ENCODE measurements at places on chromosomes 3 and 15.

DNA sequence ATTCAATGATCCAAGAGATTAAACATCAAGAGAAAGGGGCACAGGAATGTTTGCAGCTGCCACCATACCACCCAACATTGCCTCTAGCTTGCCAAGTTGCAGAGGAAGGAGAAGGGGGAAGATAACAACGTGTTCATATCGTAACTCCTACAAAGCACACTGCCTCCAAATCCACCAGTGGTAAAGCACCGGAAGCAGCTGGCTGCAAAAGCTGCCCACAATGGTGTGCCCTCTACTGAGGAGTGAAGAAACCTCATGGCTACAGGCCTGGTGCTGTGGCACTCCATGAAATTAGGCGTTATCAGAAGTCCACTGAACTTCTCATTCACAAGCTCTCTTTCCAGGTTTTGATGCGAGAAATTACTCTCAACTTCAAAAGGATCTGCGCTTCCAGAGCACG, 263.9 kb upstream of the STT3B start:
- DNase-seq, result peak; percentile 94

DNA sequence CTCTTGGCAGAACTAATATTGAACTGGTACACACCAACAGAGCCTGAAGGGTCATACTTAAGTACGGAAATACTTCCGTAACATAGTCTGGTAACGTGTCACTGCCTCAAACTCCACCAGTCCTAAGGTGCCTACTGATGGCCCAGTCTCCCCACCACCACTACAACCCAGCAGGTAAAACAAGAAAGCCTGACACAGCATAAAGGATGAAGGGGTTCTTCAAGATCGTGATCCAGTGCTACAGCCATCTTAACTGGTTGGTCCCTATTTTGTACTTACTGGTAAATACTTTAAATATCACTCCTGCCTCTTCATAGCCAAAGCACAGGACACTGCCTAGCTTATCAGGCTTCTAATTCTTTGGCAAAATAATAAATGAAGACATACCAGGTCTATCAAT, 46.5 kb downstream of the PEAK1 start:
- DNase-seq, result no peak

GRCh38 chr15:95174301-95175259, 943.2 kb downstream of the MCTP2 start:
- no peak for DNase-seq

GRCh38 chr3:130973406-130973805, 53.2 kb downstream of the ASTE1 start:
- DNase-seq, result no peak

GRCh38 chr3:85050821-85051220, 92.0 kb downstream of the CADM2 start:
- no peak for DNase-seq

- peak; percentile 31 for DNase-seq
Observed at GRCh38 chr15:81029414-81030300, 28.9 kb downstream of the TLNRD1 start.

GRCh38 chr3:56800130-56800831, 1.5 kb downstream of the ARHGEF3 start:
- DNase-seq, result no peak

DNA sequence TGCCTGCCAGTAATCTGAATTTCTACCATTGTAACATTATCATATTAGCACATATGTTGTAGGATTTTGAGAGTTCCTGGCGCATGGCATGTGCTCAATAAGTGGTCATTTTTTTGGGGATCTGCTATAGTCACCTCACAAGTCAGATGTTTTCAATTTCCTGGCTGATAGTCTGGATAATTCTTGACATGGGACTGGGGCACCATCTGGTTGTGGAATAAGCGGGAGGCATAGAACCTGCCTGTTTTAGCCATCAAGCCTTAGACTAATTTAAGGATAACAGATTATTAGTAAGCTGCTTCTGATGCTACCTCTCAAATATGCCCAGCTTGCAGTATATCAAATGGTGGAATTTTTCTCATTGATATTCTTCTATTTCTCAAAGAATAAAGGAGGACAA, 39.1 kb downstream of the GASK1A start:
- DNase-seq, result no peak

DNA sequence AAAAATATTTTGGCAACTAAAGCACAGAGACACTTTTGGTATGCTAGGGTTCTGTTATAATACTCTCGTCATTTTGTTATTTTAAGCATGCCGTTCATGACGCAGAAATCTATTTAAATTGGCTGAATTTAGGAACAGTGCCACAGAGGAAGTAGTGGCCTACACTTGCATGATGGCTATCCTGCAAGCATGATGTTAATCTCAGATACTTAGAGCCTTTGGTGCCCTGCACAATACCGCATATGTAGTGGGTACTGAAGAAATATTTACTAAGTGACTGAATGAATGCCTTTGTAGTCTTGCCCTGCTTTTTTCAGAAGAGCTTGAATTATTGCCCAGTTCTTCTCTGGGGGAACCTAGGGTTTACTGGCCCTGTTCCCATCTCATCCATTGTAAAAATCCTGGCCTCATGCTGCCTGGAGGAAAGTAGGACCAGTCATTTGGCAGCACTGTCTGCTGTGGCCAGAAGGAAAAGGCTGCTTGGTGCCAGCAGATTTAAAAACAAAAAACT, 79.0 kb downstream of the SERPINI1 start:
- peak; percentile 31 for DNase-seq
